ENCODE measurements at places on chromosomes 16 and 17.
A peak's percentile ranks its signal among the peaks of the same experiment; 100 is the strongest.

DNA sequence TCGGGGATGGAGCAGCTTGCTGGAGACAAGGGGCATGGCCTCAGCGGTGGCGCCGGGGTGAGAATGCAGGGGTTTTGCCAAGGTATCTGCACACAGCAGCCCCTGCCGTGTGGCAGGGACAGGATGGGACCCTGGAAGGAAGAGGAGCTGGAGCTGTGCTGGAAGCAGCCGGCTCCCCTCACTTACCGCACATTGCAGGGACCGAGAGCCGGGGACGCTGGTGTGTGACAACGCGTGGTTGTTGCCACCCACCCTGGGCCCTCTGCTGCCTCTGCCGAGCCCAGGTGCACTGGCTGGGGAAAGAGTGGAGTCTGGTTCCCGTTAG lies 3.0 kb downstream of the NUBP2 start:
- no peak for DNase-seq

DNA sequence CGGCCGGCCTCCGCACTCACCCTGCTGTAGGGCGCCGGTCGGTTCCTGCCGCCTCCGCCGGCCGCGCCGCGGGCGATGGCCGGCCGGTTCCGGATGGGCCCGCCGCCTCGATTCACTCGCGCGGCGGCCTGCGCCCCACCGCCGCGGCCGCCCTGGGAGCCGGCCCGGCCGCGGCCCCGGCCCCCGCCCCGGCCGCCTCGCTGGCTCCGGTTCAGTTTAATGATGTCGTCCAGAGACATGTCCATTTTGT lies 158 bp downstream of the ALYREF start:
- no peak for DNase-seq

DNA sequence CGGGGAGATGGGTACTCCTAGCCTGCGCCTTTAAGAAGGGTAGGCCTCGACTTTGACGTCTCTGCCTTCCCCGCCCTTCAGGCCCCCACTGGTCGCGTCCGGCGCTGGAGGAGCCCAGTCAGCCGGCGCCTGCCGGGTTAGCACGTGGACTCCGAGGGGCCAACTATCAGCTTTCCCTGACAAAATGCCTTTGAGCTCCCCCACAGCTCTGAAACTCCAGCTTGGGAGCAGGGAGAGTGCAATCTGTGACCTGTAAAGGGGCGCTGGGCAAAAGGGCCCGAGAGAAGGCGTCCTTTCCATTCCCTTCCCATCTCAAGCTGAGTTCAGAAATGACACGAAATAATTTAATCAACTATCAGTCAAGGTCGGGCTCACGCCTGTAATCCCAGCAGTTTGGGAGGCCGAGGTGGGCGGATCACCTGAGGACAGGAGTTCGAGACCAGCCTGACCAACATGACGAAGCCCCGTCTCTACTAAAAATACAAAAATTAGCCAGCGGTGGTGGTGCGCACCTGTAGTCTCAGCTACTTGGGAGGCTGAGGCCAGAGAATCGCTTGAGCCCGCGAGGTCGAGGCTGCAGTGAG lies 2.3 kb upstream of the SLC25A39 start:
- DNase-seq: peak; percentile 98

DNA sequence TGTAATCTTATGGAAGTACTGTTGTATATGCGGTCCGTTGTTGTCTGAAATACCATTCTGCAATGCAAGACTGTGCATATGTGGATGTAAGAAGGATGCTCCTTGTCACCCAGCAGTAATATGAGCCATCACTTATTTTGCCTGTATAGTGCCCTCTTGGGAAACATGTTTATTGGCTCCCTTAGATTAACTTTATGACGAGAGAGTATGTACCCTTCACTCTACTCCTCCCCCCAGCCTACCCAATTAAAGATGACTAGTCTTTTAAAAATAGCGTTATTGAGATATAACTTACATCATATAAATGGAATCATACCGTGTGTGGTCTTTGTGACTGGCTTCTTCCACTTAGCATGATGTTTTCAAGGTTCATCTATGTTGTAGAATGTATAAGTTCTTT lies 33.6 kb downstream of the FTO start:
- DNase-seq: no peak

DNA sequence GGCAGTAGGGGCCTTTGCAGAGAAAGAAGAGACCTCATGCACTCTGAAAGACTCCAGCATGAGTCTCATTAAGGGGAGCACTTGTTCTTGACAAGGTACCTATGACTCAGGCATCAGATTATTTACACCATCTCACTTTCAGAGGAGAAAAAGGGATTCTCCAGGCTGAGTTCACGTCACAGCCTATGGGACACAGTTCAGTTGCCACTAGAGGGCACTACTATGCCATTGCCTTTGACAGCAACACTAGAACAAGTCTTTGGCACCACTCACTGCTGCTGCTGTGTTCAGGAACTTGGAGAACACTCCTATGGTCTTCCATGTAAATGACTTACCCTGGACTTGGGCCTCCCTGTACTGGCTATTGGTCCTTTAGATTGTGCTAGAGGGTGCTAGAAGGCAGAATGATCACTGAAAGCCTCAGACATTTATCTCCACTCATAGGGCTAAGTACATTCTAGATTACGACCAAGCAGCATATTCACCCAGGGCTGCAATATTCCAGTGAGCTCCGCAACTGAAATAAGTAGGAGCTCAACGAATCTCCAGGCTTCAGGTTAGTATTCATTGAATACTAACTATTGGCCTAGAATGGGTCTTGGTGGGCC lies 225.1 kb upstream of the CA10 start:
- peak; percentile 23 for DNase-seq

DNA sequence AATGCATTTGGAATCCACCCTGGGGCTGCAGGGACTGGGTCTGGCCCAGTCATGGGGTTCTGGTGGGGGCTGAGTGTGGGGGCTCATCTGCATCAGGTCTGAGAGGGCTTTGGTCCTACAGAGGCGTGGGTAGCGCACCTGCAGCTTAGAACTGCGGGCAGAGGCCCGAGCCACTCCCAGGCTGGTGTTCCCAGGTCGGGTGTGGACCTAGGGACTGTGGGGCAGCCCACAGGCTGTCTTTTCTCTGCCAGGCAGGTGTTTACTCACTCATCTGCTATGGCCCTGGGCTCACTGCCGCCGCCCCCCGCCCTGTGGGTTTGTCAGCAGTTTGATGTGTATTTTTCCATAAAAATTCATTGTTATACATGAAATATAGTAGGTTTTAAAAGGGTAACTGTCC lies 27.0 kb upstream of the DOC2B start:
- DNase-seq: no peak

GRCh38 chr16:89359264-89360147 lies 130.9 kb downstream of the ANKRD11 start:
- DNase-seq: no peak

GRCh38 chr16:72947379-72948237 lies 100.3 kb downstream of the ZFHX3 start:
- no peak for DNase-seq

DNA sequence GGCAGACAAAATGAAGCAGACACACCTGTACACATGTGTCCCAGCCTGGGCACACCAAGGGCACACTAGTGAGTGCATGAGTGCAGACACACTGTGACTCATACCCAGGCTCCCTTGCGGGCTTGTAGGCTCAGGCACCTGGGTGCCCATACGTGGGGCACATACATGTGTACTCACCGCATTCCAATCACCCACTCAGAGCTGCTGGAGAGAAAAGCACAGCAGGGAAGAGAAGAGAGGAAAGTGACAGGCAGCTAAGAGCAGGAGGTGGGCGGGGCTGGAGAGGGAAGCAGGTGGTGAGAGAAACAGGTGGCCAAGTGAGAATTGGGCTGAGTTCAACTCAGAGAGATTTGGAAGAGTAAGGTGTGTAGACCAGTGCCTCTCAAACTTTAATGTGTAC lies 54.0 kb downstream of the TMEM132E start:
- DNase-seq: no peak

GRCh38 chr16:90001761-90002503 lies 17.3 kb downstream of the DBNDD1 start:
- DNase-seq: no peak

GRCh38 chr16:26583803-26584202 lies 482.9 kb upstream of the C16orf82 start:
- no peak for DNase-seq

- DNase-seq: no peak
These were observed 36.3 kb downstream of the GDE1 start for GRCh38 chr16:19485611-19486010.

DNA sequence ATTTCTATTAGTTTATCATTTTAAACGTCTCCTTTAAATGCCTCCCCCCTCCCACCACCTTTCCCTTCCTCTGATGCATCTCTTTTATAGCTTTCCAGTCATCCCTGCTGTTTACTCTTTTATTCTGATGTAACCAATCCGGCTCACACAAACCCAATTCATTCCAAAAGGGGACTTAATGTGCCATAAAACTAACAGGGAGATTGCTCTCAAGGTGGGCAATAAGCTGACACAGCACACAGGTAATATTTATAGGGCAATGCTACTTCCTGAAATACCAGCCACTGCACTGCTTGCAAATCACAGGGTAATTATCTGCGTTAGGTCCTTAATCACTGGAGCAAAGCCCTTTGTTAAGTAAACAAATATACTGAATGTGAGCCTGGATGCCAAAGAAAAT lies 23.3 kb upstream of the CA10 start:
- no peak for DNase-seq

DNA sequence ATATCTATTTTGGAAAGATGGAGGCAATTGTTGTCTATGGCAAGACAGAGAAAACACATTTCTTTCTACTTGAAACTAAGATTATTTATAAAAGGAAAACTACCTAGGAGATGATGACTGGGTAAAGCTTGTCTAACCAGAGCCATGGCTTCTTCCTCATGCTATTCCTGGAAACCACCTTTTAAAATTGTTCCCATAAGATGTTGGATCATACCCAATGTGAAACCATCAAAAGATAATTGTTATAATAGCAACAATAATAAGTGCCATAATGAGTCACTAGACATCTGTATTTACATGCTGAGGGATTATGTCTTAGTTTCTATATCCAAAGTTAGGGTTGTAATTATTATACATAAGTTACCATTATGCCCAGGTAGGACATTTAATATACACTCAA lies 428.4 kb downstream of the KCNJ2 start:
- DNase-seq: no peak

DNA sequence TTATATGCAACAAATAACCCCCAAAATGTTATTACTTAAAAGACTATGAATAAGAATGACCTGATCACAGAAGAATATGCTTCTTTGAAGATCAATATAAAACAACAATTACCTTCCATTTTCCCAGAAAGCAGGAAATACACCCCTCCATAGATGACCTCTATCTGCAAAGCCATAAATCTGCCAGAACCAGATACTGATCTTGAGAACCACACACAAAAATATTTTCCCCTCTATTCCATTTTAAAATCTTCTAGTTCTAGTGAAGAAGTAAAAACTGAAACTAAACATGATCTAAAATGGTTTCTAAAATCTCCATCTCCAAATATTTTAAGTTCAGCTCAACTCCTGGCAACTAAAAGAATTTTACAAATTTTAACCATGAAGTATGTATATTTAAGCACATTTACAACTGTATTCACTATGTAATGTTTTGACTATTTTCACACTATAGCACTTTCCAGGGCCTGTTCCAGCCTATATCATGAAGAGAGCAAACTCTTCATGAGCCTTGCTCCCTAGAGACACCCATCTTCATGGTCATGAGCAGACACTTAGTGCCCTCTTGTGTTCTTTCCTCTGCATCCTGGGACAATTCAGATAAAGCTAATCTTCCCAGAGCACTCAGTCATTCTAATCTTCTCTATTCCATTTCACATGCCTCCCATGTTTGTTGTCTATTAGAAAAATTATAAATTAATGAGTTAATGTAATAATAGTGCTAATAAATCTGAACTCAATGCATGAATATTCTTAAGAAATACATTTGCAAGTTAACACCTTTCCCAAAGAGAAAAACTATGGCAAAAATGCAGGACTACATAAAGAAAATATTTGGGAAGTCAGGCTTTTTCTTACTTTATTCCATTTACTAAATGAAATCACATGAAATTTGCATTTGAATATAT lies 87.0 kb downstream of the HELZ start:
- no peak for DNase-seq

DNA sequence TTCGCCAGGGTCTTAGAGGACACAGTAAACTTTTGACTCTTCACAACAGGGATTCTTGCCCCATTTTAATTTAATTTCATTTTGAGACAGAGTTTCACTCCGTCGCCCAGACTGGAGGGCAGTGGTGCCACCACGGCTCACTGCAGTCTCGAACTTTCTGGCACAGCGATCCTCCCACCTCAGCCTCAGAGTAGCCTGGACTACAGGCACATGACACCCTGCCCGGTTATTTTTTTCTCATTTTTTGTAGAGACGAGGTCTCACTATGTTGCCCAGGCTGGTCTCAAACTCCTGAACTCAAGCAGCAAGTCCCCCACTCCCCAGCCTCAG lies 329 bp upstream of the NLE1 start:
- no peak for DNase-seq

GRCh38 chr17:19347323-19348080 lies 15.0 kb downstream of the B9D1 start:
- DNase-seq: no peak

DNA sequence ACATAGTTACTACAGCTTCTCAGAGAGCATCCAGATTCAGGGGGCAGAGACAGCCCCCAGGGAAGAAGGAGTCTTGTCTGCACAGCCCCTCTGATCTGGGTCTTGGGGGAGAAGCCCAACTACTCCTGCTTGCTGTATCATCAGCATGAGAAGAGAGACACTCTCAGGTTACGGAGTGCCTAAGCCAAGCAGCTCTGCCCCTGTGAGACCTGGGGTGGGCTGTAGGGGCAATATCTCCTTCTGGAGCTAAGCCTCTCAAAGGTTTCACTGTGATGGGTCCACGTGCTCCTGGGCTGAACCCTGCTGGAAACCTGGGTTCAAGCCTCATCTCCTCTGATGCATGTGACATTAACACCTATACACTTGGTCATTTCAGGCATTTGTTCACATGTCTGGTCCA lies 123.2 kb downstream of the CPPED1 start:
- DNase-seq: no peak

GRCh38 chr17:67837965-67838364 lies 12.7 kb downstream of the BPTF start:
- DNase-seq: no peak

GRCh38 chr17:39164675-39165143 lies 1.3 kb downstream of the ARL5C start:
- DNase-seq: peak; percentile 76

GRCh38 chr17:75758131-75758905 lies 6.7 kb downstream of the GALK1 start:
- DNase-seq: no peak

- no peak for DNase-seq
These were observed 87.4 kb downstream of the RAP1GAP2 start for GRCh38 chr17:2883544-2884213.

- DNase-seq: peak; percentile 18
These were observed 8.7 kb downstream of the EIF1 start for GRCh38 chr17:41697122-41697962.

Measured in substantia nigra (tissue), 51 donors.